ENCODE measurements at places on chromosomes 3 and 15.
A peak's percentile ranks its signal among the peaks of the same experiment; 100 is the strongest.

GRCh38 chr3:153289334-153289808, 127.3 kb downstream of the RAP2B start:
- DNase-seq = peak; percentile 82

DNA sequence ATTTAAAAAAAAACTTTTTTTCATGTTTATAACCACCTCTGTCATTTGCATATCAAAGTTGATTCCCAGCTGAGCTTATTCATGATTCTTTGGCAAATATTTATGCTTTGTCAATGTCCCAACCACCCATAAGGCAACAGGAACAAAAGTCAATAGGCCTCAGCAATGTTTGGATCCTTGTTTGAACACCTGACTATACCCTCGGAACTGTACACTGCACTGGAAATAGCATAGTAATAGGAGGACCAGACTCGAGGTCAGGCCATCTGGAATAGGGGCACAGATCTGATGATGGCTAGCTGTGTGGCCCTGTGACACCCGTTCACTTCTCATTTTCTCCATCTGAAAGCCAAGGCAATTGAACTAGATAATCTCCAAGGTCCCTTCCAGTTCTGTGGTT, 301.7 kb upstream of the ATP11B start:
- DNase-seq = no peak

- peak; percentile 33 for DNase-seq
These were observed 86.6 kb downstream of the LINGO1 start for GRCh38 chr15:77546050-77546501.

DNA sequence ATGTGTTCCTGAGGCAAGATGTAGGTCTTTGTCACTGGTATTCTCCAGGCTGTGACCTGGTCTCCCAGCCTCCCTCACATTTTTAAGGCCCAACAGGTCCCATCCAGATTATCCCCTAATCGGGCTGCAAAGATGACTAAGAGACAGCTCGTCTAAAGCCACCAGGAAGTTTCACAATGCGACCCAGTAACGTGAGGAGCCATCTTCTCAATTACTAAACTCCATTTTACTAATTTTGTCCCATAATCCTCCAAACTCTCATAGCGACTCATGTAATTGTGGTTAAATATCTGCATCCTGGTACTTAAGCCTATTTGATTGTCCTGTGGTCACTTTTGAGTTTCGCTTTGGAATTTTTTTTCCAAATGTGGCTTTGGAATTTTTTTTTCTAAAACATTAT, 8.7 kb upstream of the PLA2G4F start:
- DNase-seq = no peak

DNA sequence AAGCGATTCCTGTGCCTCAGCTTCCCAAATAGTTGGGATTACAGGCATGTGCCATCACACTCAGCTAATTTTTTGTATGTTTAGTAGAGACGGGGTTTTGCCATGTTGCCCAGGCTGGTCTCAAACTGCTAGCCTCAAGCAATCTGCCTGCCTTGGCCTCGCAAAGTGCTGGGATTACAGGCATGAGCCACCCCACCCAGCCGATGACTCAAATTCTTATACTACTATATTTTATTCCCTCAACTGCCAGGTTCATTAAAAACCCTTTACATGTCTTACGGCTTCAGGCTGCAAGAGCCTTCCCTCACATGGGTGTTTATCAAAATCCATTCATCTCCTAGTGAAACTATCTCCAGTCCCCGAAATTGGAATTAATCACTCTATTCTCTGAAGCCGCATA, 63.4 kb downstream of the CBLB start:
- DNase-seq = no peak

- DNase-seq = no peak
These were observed 22.5 kb downstream of the MAP2K5 start for GRCh38 chr15:67564968-67565345.

DNA sequence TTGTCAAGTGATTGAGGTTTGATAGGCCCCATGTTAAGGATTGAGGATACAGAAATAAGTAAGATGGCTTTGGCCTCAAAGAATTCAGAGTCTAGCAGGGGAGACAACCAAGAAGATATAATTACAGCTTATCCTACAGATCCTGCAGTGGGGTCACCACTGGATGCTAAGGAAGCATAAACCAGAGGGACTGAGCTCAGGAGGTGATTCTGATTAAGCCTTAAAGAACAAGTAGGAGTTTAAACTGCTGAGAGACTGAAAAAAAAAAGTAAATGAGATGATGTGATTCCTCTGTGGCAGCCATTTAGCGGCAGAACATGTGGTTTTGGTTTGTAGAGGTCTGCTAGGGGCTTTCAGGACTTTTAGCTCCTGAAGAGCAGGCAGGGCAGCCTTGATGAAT, 72.1 kb upstream of the ROPN1 start:
- DNase-seq = no peak

DNA sequence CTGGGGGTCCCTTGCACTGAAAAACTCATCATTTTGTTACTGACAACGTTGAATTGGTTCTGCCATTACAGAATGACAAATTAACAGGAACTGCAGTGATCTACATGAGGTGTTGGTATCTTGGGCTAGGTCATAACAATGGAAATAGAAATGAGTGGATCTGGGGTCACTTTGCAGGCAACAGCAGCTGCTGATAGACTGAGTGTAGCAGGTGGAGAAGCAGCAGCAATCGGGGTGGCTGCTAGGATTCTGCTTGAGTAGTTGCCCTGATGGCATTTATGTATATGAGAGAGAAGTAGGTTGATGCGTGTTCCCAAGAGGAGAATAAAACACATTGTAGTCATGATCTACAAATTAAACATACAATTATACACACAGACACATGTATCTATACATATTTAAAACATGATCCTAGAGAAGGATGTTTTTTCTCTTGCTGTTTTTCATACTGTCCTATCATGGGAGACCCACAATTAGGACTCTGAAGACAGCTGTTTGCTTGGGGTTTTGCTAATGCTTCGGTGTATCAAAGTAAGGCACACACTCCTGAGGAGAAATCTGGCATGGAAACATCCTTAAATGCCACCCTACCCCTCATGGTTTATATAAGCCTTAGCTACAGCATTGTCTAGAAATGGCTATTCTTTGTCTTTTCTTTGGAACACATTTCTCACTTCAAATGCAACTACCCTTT, 15.8 kb upstream of the THBS1 start:
- no peak for DNase-seq

DNA sequence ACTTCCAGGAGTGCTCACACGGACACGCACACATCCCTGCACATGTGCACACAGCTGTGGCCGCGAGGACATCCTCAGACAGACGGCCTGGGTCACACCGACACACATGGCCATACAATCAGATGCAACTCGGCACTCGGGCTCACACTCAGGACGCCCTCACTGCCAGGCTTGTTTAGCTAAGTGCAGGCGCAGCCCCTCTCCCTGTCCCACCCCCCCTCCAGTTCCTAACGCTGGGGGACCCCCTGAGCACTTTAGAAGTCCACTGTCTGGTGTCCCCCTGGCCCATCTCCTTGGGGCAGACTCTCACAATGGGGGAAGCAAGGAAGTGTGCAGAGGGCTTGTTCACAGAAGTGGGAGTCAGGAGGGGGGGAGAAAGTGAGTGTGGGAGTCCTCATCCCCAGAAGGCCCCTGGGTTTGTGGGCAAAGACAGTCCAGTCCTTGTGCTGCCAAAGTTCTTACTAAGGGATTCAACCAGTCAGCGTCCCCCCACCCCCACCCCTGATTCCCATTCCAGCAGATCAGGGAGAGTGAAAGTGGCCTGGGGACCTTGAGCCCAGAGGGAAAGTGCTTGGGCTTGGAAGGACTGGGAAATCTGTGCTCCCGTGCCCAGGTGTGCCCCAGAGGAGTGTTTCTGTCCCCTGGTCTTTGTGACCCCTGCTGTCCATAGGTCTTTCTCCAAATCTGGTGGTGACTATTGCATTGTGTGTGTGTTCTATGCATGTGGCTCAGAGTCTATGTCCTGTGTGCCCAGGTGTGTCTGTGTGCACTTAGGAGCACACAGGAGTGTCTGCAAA, 767 bp upstream of the GATA2 start:
- no peak for DNase-seq

All from kidney capillary endothelial cell (primary cell).